Stimulated activated CD8-positive, alpha-beta memory T cell treated with anti-CD3 and anti-CD28 coated beads, Interleukin-7, amount 100 ng/mL, for 1 hour (primary cell): ENCODE measurements at places on chromosomes 12 and 14.

DNA sequence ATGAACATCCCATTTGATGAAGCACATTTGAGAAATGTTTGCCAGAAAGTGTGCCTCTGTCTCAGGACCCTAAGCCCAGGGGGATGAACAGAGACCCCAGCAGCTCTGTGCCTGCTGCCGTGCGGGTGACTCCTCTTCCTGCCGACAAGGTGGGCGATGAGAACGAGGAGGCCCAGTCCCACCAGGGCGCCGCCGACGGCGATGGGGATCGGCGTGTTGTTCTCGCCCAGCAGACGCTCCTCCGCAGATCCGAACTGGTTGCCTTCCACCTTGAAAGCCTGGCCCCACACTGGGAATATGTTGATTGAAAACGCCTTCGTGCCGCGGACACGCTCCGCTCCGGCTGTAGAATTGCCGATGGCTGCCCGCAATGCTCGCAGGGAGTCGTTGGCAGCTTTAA is 44.1 kb downstream of the LRTM2 start:
- no peak for DNase-seq

DNA sequence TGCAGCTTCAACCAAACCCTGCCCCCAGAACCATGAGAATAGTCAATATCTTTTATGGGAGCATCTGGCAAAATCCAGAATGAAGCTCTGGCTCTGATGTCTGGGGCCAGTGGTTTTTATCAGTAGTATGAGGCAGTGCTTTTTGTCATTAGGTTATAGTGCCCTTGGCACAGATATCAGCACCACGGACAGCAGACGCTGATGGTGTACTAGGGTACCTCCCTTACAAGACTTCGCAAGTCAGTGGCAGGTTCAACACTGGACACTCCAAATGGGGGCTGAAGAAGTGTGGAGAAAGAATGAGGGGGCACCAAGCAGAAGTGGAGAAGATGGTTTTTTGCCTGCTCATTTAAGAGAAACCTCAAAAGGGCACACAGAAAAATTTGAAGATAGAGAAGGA is 68.2 kb upstream of the E2F7 start:
- DNase-seq, result no peak

GRCh38 chr14:51305751-51306150 is 65.7 kb downstream of the TMX1 start:
- DNase-seq, result no peak

GRCh38 chr12:104091136-104091535 is 26.8 kb downstream of the HCFC2 start:
- DNase-seq, result no peak

DNA sequence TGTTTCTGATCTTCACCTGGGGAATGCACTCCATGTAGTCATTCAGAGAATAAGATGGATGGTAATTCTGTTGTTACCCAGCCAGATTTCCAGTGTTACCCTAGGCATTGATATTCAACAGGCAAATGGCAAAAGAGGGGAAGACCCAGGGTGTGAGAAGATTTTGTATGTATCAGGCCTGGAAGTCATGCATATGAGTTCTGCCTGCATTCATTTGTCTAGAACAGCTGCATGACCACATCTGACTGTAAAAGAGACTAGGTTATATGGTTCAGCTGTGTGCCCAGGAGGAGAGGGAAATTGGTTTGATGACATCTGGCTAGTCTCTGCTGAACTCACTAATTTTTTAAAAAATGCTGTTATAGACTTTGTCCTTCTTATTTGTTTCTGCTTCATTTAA is 224.9 kb downstream of the NAV3 start:
- DNase-seq, result no peak

DNA sequence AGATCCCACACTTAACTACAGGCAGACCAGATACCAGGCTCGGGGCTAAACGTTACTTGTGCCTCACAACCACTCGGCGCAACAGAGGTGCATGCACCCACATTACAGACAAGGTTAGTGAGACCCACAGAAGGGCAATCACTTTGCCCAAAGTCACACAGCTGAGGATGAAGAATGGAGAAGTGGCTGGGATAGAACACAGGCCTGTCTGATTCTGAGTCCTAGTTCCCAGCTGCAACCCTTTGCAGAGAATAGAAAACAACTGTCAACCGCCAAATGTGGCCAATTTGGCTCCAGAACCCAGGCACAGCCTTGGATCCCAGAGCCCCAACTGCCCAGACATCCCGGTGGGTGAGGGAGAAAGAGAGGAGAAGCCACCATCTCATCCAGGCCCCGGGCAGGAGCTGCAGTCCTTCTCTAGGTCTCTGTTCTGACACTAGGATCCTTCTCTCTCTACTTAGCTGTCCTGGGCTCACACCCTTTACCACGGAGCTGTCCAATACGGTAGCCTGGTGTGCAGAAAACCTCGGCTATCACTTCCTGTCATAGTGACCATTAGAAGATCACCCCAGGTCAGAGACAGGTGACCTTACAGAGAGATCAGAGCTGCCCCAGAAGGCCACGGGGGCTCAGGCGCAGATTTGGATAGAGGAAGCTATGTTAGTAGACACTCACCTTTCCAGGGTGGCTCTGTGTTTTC is 59.1 kb downstream of the FAM222A start:
- DNase-seq, result no peak

GRCh38 chr14:23563473-23564180 is 4.0 kb downstream of the AP1G2 start:
- no peak for DNase-seq
